Calu3 (cell line): ENCODE measurements at places on chromosomes 6 and 20. TPM values are rescaled to one million over a fixed set of nuclear protein-coding genes. Genes with fewer than 3 reads are reported as not detected.

Gene SNHG17
- total RNA-seq, result 111 and 114 TPM in 2 replicates

Gene KIF6
- total RNA-seq, result 0.45 TPM in 1 of 2 replicates, not detected in the other

Gene ZNF334
- total RNA-seq, result not detected in 2 replicates

Gene EYA4
- 38.8 and 55.1 TPM in 2 replicates for total RNA-seq

Gene PRPF6
- 111 and 113 TPM in 2 replicates for total RNA-seq

Gene BHLHE23
- total RNA-seq, result not detected in 2 replicates

Gene DYNLT2
- total RNA-seq, result 2.7 and 3.4 TPM in 2 replicates

Gene LY6G6F
- total RNA-seq, result not detected in 2 replicates

Gene TFAP2D
- total RNA-seq, result not detected in 2 replicates

Gene RUNX2
- total RNA-seq, result 0.54 and 0.66 TPM in 2 replicates

Gene BMP2
- total RNA-seq, result 4.5 and 5.6 TPM in 2 replicates

Gene SLC2A4RG
- 163 and 169 TPM in 2 replicates for total RNA-seq

Gene SIM1
- not detected in 2 replicates for total RNA-seq

Gene BTNL2
- total RNA-seq, result not detected in 2 replicates

Gene EFCAB8
- total RNA-seq, result 1.1 and 2.5 TPM in 2 replicates

Gene TRAPPC3L
- not detected in 2 replicates for total RNA-seq

Gene ID4
- 1.7 and 1.8 TPM in 2 replicates for total RNA-seq

Gene HNF4A
- 27.7 and 41.1 TPM in 2 replicates for total RNA-seq
